ENCODE measurements at places on chromosomes 16 and 17.

DNA sequence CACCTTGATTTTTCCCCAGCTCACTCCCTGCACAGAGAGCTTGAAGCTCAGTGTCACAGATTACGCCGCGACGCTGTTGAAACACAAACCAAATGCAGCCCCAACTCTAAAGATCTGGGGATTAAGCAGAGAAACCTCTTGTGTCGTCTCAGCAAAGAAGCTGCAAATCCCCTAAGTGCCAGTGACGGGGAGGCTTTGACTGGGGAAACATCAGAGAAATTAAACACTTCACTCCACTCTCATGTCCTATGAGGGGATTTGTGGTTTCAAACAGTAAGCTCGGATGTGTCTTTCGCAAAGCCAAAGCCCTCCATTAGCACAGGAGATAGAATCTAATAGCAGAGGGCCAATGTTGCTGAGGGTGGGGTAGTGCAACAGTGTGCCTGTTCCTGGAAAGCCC lies 233.7 kb downstream of the HS3ST4 start:
- DNase-seq = no peak

DNA sequence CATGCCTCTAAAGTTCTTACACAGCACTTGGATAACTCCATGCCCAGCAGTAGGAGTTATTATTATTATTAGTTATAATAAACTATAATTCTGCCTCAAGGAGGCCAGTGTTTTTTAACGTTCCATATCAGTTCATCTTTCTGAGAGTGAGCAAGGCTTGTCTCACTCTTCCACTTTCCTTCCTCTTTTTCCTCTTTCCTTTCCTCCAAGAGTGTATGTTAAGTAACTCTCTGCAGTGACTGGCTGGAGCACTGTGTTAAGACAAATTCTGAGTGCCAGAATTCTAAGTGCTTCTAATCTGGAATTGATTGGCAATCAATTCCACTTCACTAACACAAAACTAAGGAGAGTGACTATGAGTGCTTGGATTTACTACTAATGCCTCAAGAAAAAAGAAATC lies 16.4 kb downstream of the CLEC19A start:
- no peak for DNase-seq

GRCh38 chr16:70691223-70692129 lies 5.6 kb upstream of the MTSS2 start:
- no peak for DNase-seq

- DNase-seq = peak; percentile 94
Measured at GRCh38 chr17:41579484-41580243, 7.0 kb downstream of the KRT14 start.

Data from NCI-H774 (cell line).